ENCODE measurements at places on chromosomes 5 and 9.

DNA sequence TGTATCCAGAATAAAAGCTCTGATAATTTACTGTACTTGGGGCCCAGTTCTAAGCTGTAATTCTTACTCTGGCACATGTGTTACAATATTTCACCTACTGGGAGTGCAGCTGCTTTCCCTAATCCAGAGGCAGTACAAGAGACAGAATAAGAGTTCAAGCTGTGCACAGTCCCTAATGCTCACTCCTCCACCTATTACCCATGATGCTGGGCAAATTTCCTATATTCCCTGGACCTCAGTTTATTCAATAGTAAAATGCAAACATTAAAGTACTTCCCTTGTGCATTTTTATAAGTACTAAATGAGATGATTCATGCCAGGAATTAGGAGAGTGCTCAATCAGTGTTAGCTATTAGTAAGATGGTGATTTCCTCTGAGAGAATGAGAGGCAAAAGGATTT is 28.0 kb upstream of the TAF11L2 start:
- ATAC-seq, result no peak

GRCh38 chr9:108040783-108041182 is 551.2 kb upstream of the KLF4 start:
- ATAC-seq, result no peak

- no peak for ATAC-seq
These were observed 208.7 kb downstream of the GADD45G start for GRCh38 chr9:89813482-89813881.

DNA sequence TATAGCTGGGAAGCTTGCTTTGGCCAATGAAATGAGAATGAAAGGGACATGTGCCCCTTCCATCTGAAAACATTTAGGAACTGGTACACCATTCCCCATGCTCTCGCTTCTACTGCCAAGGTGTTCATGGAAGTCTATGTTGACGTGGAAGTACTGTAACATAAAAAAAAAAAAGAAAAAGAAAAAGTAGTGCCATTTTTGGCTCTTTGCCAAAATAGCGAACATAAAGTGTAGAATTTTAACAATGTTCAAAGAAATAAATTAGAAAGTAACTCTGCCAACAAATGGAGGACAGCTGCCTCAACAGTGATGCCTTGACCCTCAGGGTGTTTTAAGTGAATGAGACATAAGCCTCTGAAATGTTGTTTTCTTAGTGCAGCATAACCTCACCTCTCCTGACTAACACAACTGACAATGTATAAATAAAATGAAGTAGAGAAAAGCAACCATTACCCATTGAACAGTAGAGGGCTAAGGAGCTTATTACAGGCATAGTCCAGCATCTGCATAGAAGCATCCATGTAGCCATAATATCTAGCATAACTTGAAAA is 536.6 kb downstream of the DTWD2 start:
- ATAC-seq, result no peak

GRCh38 chr5:147309621-147310020 is 74.8 kb downstream of the STK32A start:
- ATAC-seq, result no peak

- no peak for ATAC-seq
These were observed 22.0 kb upstream of the TIFAB start for GRCh38 chr5:135473956-135474670.

- ATAC-seq, result no peak
These were observed 2.6 kb downstream of the CCDC125 start for GRCh38 chr5:69329905-69330489.

- no peak for ATAC-seq
These were observed 43.2 kb upstream of the IER5L start for GRCh38 chr9:129221233-129221632.

GRCh38 chr5:77168161-77168878 is 42.2 kb upstream of the PDE8B start:
- peak; percentile 80 for ATAC-seq

DNA sequence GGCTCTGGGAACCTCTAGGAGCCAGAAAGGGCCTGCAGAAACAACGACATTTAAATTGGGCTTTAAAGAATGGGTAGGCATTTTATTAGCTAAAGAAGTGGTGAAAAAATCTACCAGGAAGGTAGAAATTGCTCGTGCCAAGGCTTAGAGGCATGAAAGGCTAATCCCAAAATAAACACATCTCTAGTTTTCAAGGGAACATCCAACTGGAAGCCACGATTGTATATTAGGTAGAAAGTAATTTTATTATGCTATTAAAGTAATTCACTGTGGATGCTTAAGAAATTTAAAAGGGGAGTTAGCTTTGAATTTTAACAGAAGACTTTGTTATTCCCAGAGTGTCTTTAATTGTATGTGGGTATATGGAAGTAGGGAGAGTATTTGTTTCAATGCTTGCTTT is 17.5 kb upstream of the CNTLN start:
- no peak for ATAC-seq

DNA sequence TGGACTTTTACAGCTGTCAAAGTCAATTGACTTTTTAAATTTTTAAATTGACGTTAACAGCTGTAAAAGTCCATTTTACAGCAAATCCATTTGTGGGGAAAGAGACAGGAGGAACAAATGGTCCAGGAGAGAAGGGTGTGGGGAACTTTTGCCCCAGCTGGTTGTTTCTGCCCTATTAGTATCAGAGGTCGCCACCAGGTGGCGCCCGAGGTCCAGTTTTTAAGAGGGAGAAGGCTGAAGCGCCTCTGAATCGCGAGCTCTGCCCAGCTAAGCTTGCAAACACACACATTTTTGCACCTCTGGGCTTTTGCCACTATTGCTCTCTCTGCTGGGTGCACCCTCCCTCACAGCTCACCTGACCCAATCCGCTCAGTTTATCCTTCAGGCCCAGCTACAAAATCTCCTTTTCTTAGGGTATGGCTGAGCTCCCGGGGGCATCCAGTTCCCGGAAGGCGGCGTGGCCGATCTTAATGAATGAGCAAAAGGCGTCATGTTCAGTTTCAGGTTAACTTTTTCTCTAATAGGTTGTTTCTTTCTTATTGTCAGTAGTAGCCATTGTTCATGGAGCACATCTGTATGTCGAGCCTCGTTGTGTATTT is 6.3 kb upstream of the TTLL11 start:
- peak; percentile 82 for ATAC-seq

DNA sequence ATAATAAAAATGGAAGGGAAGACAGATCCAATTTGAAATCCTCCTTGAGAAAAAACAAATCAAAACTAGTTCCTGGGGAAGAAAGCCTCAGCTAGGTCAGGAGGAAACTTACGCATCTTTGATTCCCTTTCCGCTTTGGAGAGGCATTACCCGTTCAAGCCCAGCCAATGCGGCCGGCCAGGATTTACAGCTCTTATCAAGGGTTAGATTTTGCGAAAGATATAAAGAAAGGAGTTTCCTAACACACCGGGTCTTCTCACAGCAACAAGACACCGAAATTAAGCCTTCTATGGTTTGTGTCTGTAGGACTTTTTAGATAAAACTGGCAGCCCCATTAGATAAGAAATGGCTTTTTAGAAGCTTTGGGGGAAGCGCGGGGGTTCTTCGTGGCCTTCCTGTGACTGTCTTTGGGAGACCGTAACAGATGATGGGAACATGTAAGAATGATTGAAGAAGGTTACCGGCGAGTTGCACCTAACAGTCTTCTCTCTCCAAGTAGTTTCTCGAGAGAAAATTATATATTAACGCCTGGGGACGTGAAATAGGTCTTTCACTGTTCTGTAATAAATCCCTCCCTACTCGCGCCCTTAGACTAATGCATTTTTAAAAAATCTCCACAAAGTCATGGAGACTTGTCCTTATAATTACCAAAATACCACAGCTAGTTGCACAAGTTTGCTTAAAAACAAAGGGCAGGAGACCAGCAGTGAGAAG is 1.3 kb upstream of the ISL1 start:
- no peak for ATAC-seq

GRCh38 chr5:77636641-77637169 is 1.8 kb downstream of the OTP start:
- ATAC-seq, result peak; percentile 34

DNA sequence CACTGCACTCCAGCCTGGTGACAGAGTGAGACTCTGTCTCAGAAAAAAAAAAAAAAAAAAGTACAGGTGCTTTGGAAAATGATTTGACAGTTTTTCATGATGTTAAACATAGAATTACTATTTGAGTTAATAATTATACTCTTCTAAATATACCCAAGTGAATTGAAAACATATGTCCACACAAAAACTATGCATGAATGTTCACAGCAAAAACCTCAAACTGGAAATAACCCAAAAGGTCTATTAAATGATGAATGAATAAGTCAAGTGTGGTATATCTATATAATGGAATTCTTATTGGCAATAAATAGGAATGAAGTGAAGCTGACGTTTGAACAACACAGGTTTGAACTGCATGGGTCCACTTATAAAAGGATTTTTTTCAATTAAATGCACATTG is 207.2 kb upstream of the DAB2 start:
- ATAC-seq, result no peak

DNA sequence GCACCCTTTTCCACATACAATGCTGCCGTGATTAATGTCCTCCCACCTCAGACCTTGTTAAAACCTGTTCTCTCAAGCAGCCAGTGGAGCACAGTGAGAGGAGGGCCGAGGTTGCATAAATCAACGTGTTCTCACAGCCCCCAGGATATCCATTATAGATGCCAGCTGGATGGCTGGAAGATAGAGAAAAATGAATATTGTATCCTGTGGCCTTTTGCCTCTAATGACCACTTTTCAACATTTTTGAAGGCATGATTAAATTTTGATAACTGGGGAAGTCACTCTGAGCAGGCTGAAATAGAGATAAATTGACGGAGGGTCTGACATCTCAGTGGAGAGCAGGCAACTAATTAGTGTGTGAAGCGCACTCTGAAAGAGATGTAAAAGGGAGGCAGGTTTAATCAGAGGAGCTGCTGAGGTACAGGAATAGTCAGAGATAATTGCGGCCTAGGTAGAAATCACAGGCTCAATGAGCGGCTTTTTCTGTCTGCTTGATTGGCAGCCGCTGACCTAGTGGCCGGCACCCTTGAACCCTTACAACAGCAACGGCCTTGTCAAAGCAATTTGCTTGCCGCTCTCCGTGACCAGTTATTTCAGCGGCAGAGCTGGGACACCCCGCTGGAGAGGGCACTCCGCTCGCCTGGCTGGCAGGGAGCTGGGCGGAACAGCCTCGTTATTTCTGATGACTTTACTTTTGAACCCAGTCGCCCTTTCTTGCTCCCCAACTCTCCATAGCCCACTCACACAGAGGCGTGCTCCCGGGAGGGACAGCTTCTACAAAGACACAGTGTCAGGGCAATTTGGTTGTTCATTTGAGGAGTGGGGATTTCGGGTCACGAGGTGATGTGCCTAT is 560.7 kb downstream of the PSAT1 start:
- ATAC-seq, result no peak

GRCh38 chr9:120212153-120212852 is 367.7 kb downstream of the CDK5RAP2 start:
- ATAC-seq, result no peak

GRCh38 chr5:87777877-87778276 is 365.1 kb upstream of the CCNH start:
- no peak for ATAC-seq

DNA sequence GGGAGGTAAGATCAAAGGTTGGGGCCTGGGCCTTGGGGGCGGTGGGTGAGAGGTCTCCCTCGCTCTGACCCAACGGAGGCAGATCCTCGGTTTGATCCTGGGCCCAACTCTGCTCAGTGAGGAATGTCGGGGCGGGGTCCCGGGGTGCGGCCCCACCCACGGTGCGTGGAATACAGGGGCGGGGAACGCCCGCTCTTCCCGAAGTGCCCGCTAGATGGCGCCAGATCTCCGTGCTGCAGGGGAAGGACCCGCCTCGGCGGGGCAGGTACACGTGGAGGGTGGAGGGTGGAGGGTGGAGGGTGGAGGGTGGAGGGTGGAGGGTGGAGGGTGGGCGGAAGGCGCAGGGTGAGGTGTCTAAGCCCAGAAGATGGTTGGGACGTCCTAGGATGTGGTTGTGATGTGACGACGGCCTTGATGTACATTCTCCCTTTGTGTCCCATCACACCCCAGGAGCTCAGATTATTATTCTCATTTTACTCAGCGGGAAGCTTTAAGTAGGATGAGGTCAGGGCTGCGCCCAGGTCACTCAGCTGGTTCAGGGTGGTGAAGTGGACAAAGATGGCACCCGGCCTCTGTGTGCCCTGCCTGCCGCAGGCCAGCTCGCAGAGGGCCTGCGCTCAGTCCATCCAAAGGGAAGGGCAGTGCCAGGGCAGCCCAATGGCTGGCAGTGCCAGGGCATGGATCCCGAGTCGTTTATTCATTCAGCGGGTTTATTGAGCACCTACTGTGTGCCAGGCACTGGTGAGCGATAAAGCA is 9.4 kb upstream of the RPS14 start:
- peak; percentile 91 for ATAC-seq

DNA sequence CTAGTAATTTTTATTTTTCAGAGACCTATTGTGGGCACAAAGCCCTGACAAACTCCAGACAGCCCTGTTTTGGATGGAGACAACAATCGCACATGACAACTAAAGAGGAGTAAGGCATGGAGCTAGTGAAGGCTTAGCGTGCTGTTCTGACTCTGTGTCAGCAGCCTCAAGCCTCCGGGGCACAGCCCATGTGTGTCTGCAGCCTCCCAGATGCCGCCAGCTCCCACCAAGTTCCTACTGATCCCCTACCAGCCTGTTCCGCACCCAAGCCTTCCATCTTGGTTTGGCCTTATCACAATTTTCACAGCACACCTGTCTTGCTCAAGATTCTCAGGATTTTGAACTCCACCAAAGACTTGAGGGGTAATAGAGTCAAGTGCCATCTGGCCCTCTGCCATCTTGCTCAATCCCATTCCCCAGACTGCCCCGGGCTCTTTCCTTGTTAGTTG is 70.3 kb upstream of the SH3PXD2B start:
- peak; percentile 67 for ATAC-seq

DNA sequence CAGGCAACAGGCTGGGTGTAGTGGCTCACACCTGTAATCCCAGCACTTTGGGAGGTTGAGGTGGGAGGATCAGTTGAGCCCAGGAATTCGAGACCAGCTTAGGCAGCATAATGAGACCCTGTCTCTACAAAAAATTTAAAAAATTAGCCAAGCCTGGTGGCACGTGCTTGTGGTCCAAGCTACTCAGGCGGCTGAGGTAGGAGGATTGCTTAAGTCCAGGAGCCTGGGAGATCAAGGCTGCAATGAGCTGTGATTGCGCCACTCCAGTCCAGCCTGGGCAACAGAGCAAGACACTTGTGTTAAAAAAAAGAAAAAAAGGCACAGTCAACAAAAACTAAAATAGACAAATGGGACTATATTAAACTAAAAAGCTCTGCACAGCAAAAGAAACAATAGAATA is 29.3 kb downstream of the ATP6V0E1 start:
- ATAC-seq, result no peak

DNA sequence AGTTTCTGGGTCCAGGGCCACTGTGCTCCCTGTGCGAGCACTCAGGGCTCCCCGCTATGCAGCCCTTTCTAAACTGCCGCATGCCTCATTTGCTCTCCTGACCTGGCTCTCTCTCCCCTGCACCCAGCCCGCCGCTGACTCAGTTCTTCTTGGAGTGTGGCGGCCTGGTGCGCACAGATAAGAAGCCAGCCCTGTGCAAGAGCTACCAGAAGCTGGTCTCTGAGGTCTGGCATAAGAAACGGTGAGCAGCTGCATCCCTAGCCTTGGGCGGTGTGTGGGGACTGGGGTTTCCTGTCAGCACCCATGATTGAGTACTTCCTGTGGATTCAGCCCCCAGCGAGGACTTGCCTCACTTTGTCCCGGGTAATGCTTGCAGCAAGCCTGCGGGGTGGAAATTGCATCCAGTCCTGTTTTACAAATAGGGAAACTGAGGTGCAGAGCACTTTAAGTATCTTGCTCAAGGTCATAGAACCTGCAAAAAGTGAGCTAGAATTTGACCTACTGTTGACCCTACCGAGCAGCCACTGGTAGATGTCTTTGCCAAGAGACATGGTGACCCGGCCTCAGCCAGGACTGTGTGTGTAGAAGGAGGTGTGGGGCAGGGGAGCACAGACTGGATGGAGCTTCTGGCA is 27.9 kb downstream of the USP20 start:
- no peak for ATAC-seq

Data from gastroesophageal sphincter (tissue), 4 donors.